ENCODE measurements at places on chromosomes 4 and X. TPM values are rescaled to one million over a fixed set of nuclear protein-coding genes. Genes with fewer than 3 reads are reported as not detected.

GRCh38 chr4:76090241-76090691 lies 15.8 kb downstream of the ART3 start:
- H3K4me1 ChIP-seq: no peaks in the 10 kb centered on the region
- H3K27me3 ChIP-seq: no peaks in the 10 kb centered on the region
- H3K4me3 ChIP-seq: no peak overlapping the region
- DNase-seq: no peak

- no peak overlapping the region for H3K27ac ChIP-seq
- no peaks in the 10 kb centered on the region for H3K4me1 ChIP-seq
- DNase-seq: no peak
- H3K27me3 ChIP-seq: no peaks in the 10 kb centered on the region
- no peak overlapping the region for H3K4me3 ChIP-seq
- no peaks in the 10 kb centered on the region for H3K36me3 ChIP-seq
These were observed 306.1 kb downstream of the BCOR start for GRCh38 chrX:39791691-39792090.

DNA sequence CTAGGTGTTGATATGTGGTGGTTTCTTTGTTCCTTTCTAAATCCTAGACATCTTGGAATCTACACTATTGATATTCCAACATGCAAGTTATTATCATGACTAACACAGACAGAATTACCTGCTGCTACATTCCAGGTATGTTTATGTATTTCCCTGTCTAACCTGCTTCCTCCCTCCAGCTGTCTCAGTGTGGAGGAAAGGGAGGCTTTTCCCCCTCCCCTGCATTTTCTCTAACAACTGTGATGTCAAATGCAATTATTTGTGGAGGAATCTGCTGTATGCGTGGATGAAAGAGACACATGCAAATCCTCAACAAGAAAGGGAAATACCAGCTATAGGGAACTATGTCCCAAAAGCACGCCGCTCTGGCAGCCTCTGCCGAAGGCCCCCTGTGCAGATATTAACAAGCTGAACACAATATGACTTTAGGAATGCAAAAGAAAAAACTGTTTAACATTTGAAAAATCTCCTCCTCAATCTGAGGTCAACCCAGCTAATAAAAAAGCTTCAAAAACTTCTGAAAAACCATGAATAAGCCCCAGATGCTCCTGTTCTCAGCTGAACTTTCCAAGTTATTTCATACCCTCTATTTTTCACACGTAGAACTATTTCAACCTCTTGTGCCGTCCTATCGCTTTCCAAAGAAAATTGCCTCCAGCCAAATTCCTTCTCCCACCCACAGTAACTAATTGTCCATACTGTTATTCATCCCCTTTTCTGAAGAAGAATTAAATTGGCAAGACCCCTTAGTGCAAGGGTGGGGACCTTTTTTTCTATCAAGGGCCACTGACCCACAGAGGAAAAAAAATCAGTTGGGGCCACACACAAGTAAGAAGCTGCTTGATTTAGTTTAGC lies 225.1 kb upstream of the GPC4 start:
- DNase-seq: no peak
- H3K27me3 ChIP-seq: no peaks in the 10 kb centered on the region
- H3K36me3 ChIP-seq: no peaks in the 10 kb centered on the region
- H3K4me1 ChIP-seq: no peaks in the 10 kb centered on the region
- no peak overlapping the region for H3K27ac ChIP-seq
- H3K4me3 ChIP-seq: no peak overlapping the region

CT45A5 gene
- total RNA-seq: not detected

GRCh38 chr4:117311215-117311614 lies 225.8 kb upstream of the TRAM1L1 start:
- H3K4me1 ChIP-seq: no peaks in the 10 kb centered on the region
- no peaks in the 10 kb centered on the region for H3K27me3 ChIP-seq
- DNase-seq: no peak
- no peak overlapping the region for H3K27ac ChIP-seq
- H3K36me3 ChIP-seq: no peaks in the 10 kb centered on the region

DNA sequence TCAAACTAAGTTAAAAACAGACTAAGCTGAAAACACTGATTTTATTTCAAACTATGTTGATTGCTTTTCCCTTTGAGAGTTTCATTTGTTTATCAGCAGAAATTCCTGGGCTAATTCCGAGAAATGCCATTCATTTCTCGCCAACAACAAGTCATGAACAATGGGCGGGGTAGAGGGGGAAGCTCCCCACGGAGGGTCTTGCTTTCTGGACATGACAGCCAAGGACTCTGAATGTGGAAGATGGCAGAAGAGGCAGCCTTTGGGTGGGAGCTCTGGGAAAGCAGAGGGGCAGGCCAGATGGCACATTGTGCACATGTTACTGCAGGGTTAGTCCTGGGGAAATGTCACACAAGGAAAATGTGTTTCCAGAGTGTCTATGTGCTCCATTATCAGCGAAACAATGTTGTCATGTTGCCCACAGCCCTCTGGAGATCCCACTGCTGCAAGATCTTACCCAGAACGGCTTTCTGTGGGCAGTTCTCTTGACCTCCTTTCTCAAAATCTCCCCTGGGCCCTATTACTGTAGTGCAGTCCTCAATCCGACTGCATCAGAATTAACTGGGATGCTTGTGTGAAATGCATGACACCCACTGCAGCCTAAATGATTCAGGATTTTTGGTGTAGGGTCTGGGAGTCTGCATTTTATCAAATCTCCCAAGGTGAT lies 45.0 kb downstream of the CHRDL1 start:
- H3K36me3 ChIP-seq: no peaks in the 10 kb centered on the region
- no peaks in the 10 kb centered on the region for H3K27me3 ChIP-seq
- H3K4me3 ChIP-seq: no peak overlapping the region
- no peaks in the 10 kb centered on the region for H3K4me1 ChIP-seq

DNA sequence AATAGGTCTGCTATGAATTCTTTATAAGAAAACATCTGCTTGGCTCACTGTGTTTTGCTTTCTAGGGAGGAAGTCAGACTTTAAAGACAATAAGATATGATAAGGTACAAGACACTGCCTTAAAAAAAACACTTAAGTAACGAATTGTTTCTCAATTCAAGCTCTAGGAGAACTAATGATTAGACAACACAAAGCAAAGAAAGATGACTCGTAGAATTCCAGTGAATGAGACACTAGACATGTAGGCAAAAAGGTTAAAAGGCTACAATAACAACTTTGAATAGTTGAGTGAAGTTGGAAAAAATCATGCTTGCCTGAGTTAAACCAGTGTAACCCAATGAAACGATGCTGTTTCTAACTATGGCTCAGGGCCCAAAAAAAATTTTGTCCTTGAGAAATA lies 344.4 kb upstream of the ACTRT1 start:
- DNase-seq: no peak
- H3K27ac ChIP-seq: no peak overlapping the region
- no peak overlapping the region for H3K4me3 ChIP-seq
- H3K4me1 ChIP-seq: no peaks in the 10 kb centered on the region
- H3K36me3 ChIP-seq: no peaks in the 10 kb centered on the region
- H3K27me3 ChIP-seq: no peaks in the 10 kb centered on the region

DNA sequence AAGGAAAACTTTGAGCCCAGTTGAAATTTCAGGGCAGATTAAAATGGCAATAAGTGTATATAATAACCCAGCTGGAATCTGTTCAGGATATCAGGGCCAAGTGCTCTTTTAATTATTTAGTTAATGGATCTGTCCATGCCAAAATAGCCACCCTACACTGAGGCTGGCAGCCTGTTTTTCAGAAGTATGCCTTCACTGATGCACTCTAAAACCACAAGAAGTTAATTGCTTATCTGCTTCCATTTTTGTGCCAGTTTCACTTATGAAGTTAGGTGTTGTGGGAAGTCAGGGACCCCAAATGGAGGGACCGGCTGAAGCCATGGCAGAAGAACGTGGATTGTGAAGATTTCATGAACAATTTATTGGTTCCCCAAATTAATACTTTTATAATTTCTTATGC lies 960.3 kb downstream of the C4orf33 start:
- H3K27me3 ChIP-seq: no peaks in the 10 kb centered on the region
- no peak overlapping the region for H3K27ac ChIP-seq
- no peak overlapping the region for H3K4me3 ChIP-seq
- H3K4me1 ChIP-seq: no peaks in the 10 kb centered on the region

TRIM75 gene
- total RNA-seq: not detected

DNA sequence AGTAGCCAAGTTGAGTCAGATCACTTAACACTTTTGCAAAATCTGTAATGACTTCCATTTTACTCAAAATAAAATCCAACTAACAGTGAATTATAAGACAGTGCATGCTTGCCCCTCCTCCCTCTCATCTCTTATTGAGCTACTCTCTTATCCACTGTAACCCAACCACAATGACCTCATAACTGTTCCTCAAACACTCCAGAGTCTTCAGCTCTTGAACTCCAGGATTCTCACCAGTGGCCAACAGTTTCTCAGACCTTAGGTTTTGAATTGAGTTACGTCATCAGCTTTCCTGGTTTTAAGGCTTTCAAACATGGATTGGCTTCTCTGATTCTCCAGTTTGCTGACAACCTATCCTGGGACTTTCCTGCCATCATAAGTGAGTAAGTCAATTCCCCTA lies 938.3 kb downstream of the RAB28 start:
- no peak overlapping the region for H3K4me3 ChIP-seq
- no peak for DNase-seq
- H3K36me3 ChIP-seq: no peaks in the 10 kb centered on the region
- no peaks in the 10 kb centered on the region for H3K4me1 ChIP-seq

DOK7 gene
- total RNA-seq: not detected

DNA sequence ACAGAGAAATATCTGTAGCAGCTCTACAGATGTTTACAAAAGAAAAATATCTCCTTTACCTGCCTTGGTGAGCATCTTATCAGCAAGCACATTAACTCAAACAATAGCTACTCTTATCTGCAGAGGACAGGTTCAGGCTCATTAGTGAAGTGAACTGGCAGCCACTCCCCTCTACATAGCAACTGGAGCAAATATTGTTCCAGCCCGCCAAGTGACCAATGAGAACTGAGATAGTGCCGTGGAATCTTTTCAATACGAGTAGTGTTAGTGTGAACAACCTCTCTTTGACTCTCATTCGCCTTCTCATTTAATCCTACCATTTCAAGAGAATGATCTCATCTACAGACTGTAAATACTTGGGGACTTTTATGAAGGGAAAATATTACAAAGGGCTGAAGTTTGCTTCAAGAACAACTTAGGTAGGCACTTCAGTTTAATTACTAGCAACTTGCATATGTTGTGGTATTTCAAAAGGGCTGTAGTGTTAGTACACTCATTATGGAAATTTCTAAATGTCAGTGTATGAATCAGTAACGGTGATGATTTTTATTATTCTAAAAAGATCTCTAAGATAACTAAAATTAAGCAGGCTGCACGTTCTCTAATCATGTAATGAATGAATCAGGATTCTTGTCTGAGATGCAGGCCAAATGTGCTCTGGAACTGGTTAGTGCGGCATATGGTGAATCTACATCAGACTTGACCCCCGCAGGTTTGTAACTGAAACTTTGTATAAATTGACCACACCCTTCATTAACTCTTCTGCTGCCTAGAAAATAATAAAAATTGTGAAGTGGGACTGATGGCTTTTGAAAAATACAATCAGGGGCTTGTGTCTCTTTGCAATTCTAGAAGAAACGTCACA lies 72.4 kb downstream of the PALLD start:
- H3K4me3 ChIP-seq: no peak overlapping the region
- no peaks in the 10 kb centered on the region for H3K36me3 ChIP-seq
- peak overlapping the region; percentile 67 for H3K27ac ChIP-seq

GRCh38 chr4:37721995-37722638 lies 35.9 kb upstream of the RELL1 start:
- DNase-seq: no peak
- H3K4me3 ChIP-seq: no peak overlapping the region
- H3K27ac ChIP-seq: peak overlapping the region; percentile 84
- H3K36me3 ChIP-seq: no peaks in the 10 kb centered on the region
- H3K4me1 ChIP-seq: no peaks in the 10 kb centered on the region
- H3K27me3 ChIP-seq: no peaks in the 10 kb centered on the region

DNA sequence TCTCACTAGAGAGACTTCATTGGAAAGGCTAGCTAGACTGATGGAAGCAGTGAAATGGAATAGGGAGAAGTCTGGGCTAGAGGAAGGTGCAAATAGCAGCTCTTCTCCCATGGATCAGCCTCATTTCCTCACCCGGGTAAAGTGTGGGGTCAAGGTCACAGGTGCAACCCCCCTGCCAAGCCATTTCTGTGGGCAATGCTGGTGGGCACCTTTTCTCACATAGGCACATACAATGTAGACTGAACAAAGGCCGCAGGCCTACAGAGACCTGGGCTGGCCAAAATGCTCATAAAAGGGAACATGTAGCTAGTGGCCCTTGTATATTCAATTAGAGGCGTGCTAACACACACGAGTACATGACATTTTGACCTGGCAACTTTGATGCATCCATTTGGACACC lies 71.5 kb upstream of the EFNB1 start:
- no peaks in the 10 kb centered on the region for H3K27me3 ChIP-seq
- H3K4me3 ChIP-seq: no peak overlapping the region
- no peak for DNase-seq
- no peaks in the 10 kb centered on the region for H3K36me3 ChIP-seq

- no peak for DNase-seq
- peak overlapping the region; percentile 31 for H3K4me3 ChIP-seq
- H3K27ac ChIP-seq: no peak overlapping the region
- no peaks in the 10 kb centered on the region for H3K36me3 ChIP-seq
These were observed 2.9 kb downstream of the AR start for GRCh38 chrX:67546496-67547423.

KLHL4 gene
- total RNA-seq: 2.0 TPM

- H3K4me1 ChIP-seq: peaks cover 30% of the 10 kb centered on the region
- no peak overlapping the region for H3K4me3 ChIP-seq
- H3K27ac ChIP-seq: peak overlapping the region; percentile 4
- H3K36me3 ChIP-seq: no peaks in the 10 kb centered on the region
- no peaks in the 10 kb centered on the region for H3K27me3 ChIP-seq
These were observed 6.0 kb downstream of the CXCL2 start for GRCh38 chr4:74092957-74093356.

MOB1B gene
- total RNA-seq: 9.3 TPM

GAGE1 gene
- total RNA-seq: not detected

GRCh38 chr4:147954850-147955249 lies 223.0 kb downstream of the ARHGAP10 start:
- H3K27ac ChIP-seq: no peak overlapping the region
- H3K4me3 ChIP-seq: no peak overlapping the region
- DNase-seq: no peak
- H3K27me3 ChIP-seq: no peaks in the 10 kb centered on the region
- H3K4me1 ChIP-seq: no peaks in the 10 kb centered on the region

SLC6A8 gene
- 271 TPM for total RNA-seq

DNA sequence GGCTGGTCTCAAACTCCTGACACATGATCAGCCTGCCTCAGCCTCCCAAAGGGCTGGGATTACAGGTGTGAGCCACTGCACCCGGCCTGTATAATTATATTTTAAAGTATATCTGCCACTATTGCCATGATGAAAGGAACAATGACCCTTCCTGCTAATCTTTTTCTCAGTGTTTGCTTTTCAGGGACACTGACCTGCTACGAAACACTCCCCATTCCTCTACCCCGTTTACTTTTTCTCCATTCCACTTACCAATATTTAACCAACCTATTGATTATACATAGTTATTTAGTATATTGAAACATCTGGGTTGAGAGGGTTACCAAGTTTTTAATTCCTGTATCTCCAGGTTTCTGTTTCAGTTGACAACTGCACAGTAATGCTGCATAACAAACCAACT lies 331.9 kb upstream of the NDST3 start:
- H3K36me3 ChIP-seq: no peaks in the 10 kb centered on the region
- no peaks in the 10 kb centered on the region for H3K4me1 ChIP-seq
- no peak overlapping the region for H3K4me3 ChIP-seq

- peaks cover 4% of the 10 kb centered on the region for H3K4me1 ChIP-seq
- H3K36me3 ChIP-seq: no peaks in the 10 kb centered on the region
- H3K27ac ChIP-seq: no peak overlapping the region
These were observed 37.5 kb upstream of the NOCT start for GRCh38 chr4:138978028-138978585.

TMEM31 gene
- total RNA-seq: not detected

PDCL2 gene
- not detected for total RNA-seq
